ENCODE measurements at places on chromosomes 6 and 20.
A peak's percentile ranks its signal among the peaks of the same experiment; 100 is the strongest.

GRCh38 chr20:46344488-46345162 lies 36.3 kb upstream of the CDH22 start:
- no peak for DNase-seq

- peak; percentile 52 for DNase-seq
These were observed 206.4 kb upstream of the CITED2 start for GRCh38 chr6:139580592-139581484.

- DNase-seq, result no peak
These were observed 71.3 kb upstream of the FYN start for GRCh38 chr6:111944541-111944940.

GRCh38 chr6:44049163-44049988 lies 77.9 kb downstream of the MRPL14 start:
- peak; percentile 55 for DNase-seq

GRCh38 chr6:164042212-164042611 lies 627.7 kb downstream of the QKI start:
- no peak for DNase-seq

GRCh38 chr6:34132486-34133185 lies 13.3 kb downstream of the GRM4 start:
- peak; percentile 60 for DNase-seq

- DNase-seq, result no peak
These were observed 597.9 kb downstream of the EPM2A start for GRCh38 chr6:145137425-145137824.

- DNase-seq, result no peak
These were observed 96.4 kb downstream of the IRF4 start for GRCh38 chr6:487956-488355.

GRCh38 chr6:115358616-115359015 lies 702.1 kb downstream of the FRK start:
- no peak for DNase-seq

- no peak for DNase-seq
These were observed 1.5 kb downstream of the RXRB start for GRCh38 chr6:33198853-33199436.

DNA sequence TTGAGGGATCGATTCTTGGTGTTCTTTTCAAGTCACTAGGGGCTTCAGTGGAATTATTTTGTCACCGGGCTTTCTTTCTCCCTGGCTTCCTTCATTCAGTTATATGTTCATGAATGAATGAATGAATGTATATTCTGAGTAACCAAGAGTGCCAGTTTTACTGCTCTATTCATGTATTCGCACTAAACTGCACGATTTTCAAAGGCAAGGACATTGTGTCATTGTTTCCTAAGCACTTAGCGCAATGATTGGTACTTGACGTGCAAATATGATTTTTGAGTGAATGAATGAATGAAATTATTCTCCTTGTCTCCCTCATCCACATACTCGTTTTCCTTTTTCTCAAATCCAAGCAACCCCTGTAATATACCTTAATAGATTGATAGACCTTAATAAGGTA lies 822 bp downstream of the AFG1L start:
- DNase-seq, result no peak

DNA sequence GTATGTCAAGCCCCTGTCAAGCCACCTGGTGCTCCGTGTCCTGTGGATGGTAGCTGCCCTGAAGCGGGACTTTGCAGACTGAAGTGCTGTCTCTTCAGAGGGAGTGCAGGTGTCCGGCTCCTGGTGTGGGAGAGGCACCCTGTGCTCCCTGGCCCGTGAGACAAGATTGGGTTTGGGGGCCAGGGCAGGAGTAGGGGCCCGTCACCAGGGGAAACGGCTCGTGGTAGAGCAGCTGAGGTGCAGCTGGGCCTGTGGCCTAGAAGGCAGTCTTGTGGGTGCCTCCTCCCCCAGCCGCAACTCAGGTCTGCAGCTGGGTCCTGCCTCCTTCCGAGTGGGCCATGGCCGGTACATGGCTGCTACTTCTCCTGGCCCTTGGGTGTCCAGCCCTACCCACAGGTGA lies at the start of gene PTCRA:
Gene PTCRA, plus strand, starts transcription at position 322 of the 400 bp plus-strand sequence. Its CDS starts 17 bp downstream, at position 339.
- DNase-seq, result peak; percentile 56

GRCh38 chr6:146916435-146917025 lies 287.7 kb upstream of the STXBP5 start:
- no peak for DNase-seq

DNA sequence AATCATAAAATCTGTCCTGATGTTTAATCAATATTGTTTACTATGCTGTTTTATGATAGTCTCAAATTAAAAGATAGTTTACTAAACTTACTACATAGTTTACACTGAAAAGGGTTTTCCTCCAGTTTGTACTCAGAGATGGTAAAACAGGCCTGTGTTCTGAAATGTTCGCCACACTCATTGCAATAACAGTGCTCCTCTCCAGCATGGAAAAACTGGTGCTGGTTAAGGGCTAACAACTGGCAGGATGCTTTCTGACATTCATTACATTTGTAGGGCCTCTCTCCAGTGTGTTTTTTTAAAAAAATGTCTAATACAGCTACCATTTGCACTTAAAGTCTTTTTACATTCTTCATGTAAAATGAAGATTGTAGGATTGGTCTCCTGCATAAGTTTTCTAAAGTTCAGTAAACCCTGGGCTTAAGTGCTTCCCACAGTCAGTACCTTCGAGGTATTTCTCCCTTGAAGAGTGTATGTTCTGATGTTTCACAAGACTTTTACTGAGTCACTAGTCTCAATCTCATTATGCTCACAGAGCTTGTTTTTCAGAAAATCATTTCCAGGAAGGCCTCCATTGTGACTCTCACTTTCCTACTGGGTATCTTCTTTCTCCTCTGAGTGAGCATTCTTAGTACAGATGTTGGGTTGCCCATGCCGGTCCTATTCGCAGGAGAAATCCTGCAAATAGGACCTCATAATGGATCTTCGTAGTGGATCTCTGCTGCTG lies 8.7 kb upstream of the ZSCAN12 start:
- DNase-seq, result no peak

- peak; percentile 76 for DNase-seq
These were observed 2.2 kb upstream of the ID1 start for GRCh38 chr20:31602779-31603441.

DNA sequence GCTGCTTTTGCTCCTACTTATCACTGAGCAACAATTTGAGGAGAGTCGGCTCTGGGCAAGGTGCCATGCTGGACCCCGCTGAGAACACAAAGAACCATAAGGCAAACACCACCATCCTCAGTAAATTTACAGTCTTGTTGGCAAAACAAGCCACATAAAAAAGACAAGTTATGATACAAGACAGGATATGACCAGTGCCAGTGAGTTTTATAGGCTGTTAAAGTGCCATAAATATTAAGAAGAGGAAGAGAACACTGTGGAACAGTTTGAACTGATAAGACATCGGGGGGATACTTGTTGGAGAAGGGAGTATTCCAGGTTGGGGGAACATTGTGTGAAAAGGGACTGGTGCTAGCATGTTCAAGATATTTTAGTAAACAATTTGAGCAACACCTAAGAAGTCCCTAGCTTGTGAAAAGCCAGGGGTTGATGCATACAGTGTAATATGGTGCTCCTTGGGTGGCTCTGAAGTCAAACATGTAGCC lies 25.3 kb upstream of the RIPOR2 start:
- DNase-seq, result no peak

DNA sequence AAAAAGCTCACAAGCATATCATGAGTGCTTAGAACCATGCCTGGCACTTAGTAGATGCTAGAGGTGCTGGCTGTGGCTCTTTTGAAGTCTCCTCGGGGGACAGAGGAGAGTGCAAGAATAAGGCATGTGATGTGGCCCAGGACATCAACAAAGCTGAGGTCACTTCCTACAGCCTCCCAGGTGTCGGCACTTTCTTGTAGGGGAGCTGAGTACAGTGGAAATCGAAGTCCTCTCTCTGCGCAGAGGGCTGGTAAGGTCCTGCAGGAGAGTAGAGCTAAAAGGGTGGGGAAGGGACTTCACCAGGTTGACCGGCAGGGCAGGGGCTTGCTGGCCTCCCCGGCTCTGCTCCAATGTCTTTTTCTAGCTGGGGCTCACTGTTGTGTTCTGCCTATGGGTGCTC lies 11.2 kb downstream of the SLC13A3 start:
- no peak for DNase-seq

- no peak for DNase-seq
These were observed 17.5 kb upstream of the PLCG1 start for GRCh38 chr20:41119614-41120561.

GRCh38 chr20:9119776-9120175 lies 50.9 kb downstream of the PLCB4 start:
- no peak for DNase-seq

DNA sequence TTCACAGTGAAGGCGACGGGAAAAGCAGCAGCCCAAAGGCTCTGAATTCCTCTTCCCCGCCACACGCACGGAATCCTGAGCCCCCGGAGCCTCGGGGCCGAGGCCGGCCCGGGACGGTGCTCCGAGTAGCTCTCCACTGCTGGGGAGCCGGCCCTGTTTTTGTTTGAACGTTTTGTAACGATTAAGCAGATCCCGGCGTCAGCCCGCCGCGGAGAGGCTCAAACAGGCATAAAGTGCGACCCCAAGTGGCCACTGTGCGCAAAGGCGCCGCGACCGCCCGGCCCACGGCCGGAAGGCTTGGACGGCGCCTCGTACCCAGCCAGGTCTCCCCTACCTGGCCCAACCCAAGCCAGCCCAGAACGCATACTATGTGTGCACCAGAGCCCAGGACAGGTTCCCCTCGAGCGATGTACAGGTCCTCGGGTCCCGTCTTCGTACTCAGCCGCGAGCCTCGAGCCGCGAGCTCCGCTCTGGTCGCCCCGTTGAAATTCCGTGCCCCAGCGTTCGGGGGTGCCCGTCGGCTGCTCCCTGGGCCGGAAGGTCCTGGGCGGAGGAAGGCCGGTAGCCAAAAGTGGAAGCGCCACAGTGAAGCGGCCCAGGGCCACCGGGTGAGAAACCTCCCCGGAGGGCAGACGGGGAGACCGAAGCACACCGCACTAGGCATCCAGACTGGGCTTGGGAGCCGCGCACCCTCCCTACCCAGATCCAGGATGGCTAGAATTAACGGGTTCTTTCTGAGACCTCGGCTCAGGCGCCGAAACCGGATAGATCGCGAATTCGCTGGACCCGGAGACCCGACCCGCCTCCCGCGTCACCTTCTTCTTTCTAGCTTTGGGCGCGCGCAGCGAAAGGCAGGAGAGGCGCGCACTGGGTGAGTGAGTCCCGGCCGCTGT lies 1.2 kb upstream of the MAFB start:
- peak; percentile 90 for DNase-seq

GRCh38 chr20:62178316-62179161 lies 4.3 kb upstream of the MTG2 start:
- DNase-seq, result no peak

- no peak for DNase-seq
These were observed 48.4 kb upstream of the TOP1 start for GRCh38 chr20:40980106-40980827.

- DNase-seq, result peak; percentile 68
These were observed 43.2 kb upstream of the CDH22 start for GRCh38 chr20:46351357-46352058.

- no peak for DNase-seq
These were observed 611.3 kb downstream of the HDGFL1 start for GRCh38 chr6:23180504-23181293.

DNA sequence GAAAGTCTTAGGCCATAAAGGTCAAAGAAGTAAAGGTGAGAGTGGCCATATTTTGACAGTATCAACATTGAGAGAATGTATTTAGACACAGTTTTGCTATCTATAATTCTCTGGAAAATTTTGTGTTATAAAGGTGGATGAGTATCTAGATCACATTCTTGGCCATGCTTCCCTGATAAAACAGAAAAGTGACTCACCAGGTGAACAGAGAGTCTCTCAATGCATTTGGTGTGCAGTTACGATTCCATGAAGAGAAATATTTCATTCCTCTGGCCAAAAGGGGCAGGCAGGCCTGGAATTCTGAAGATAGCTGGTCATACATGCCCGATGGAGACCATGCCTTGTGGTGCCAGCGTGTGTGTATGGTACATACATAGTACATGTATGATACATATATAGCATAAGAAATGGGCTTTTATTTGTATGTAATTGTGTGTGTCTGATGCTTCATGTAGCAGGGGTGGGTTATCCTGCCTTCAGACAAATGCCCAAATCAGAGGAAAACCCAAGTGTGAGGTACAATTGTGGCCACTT lies 164.0 kb downstream of the SOBP start:
- no peak for DNase-seq

DNA sequence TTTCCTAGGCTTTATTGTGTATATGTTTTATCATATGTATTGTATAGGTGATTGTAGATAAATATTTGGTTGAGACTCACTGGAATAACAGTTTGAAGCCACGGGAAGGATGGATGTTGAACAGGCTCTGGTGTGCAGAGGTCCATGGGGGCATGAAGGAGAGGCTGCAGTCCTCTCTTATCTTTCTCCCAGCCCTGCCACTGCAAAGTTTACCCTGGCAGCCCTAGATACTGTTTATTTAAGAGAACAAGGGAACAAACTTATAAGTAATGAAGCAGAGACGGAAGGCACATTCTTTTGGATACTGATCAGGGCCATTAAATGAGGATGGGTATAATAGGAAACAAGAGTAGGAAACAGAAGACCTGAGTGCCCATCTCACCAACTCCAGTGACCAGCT lies 103.6 kb upstream of the SCGN start:
- no peak for DNase-seq

- peak; percentile 15 for DNase-seq
These were observed 96.0 kb downstream of the INSM1 start for GRCh38 chr20:20463933-20464374.

GRCh38 chr6:5471044-5471443 lies 209.7 kb downstream of the FARS2 start:
- peak; percentile 71 for DNase-seq

GRCh38 chr6:30260036-30260504 lies 46.9 kb upstream of the TRIM26 start:
- peak; percentile 25 for DNase-seq

DNA sequence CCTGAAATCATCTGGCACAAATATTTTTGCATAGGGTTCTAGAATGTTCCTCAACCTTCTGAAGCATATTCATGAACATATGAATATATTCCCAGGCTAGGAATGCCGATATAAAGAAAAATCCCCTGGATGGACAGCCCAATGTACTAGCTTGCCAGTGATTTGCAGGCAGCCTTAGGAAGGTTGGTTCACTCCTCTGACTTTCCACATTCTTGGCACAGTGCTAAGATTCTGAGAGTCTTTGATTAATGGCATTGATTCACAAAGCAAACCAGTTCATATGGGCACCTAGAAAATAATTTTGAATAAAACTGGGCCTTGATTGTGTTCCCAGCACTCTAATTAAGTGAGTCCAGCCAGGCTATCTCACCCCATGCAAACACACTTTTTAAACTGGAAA lies 56.9 kb upstream of the ENPP4 start:
- no peak for DNase-seq

- peak; percentile 70 for DNase-seq
These were observed 1.2 kb downstream of the GSTA5 start for GRCh38 chr6:52839124-52840055.

- DNase-seq, result no peak
These were observed 38.5 kb downstream of the RBM38 start for GRCh38 chr20:57429580-57430200.

- no peak for DNase-seq
These were observed 112.4 kb upstream of the ZNF217 start for GRCh38 chr20:53706008-53706465.
